Mesenteric fat pad (tissue), 1 donor: ENCODE measurements at places on chromosomes 3 and 15. TPM values are rescaled to one million over a fixed set of nuclear protein-coding genes. Genes with fewer than 3 reads are reported as not detected.

The LNP1 gene
- 1.3 TPM for total RNA-seq

The NCBP2 gene
- 55.9 TPM for total RNA-seq

The PPCDC gene
- 11.5 TPM for total RNA-seq

The ITIH4 gene
- 4.3 TPM for total RNA-seq

The SMCO1 gene
- total RNA-seq = not detected

The ACTC1 gene
- 0.55 TPM for total RNA-seq

The MKRN2OS gene
- total RNA-seq = not detected

The LRRC31 gene
- total RNA-seq = not detected

The PLA2G4E gene
- not detected for total RNA-seq

The CEP152 gene
- total RNA-seq = 2.8 TPM

The CELSR3 gene
- total RNA-seq = 0.64 TPM

The SLC9C1 gene
- not detected for total RNA-seq

The GOLGA6B gene
- total RNA-seq = not detected

The GATM gene
- 10.6 TPM for total RNA-seq
